A549 treated with AZD2906 at 1 μM for 4 hours (cell line): ENCODE measurements at places on chromosomes 13 and 19. TPM values are rescaled to one million over a fixed set of nuclear protein-coding genes. Genes with fewer than 3 reads are reported as not detected.

VSTM1 gene
- 0.43 to 0.83 TPM (median 0.50 TPM) in 5 replicates for total RNA-seq

ZNF606 gene
- 1.6 to 2.4 TPM (median 2.3 TPM) in 5 replicates for total RNA-seq

TTYH1 gene
- 0.03 to 0.25 TPM (median 0.17 TPM) in 4 of 5 replicates, not detected in the other for total RNA-seq

NKG7 gene
- total RNA-seq = not detected in 5 replicates

ZNF45 gene
- total RNA-seq = 9.1 to 11.6 TPM (median 9.6 TPM) in 5 replicates

ZIC2 gene
- total RNA-seq = 3.6 to 5.9 TPM (median 5.5 TPM) in 5 replicates

APLP1 gene
- 70.1 to 97.9 TPM (median 93.9 TPM) in 5 replicates for total RNA-seq

OR7A5 gene
- total RNA-seq = not detected in 5 replicates

PSG3 gene
- total RNA-seq = 0.07 to 0.18 TPM (median 0.13 TPM) in 4 of 5 replicates, not detected in the other

CEACAM6 gene
- 13.8 to 21.7 TPM (median 18.1 TPM) in 5 replicates for total RNA-seq

ELOF1 gene
- 84.8 to 114 TPM (median 99.8 TPM) in 5 replicates for total RNA-seq

HOOK2 gene
- 9.2 to 12.4 TPM (median 10.0 TPM) in 5 replicates for total RNA-seq

GIPC3 gene
- total RNA-seq = 0.19 to 0.34 TPM (median 0.27 TPM) in 5 replicates
